ENCODE measurements at places on chromosomes 16 and 17. TPM values are rescaled to one million over a fixed set of nuclear protein-coding genes. Genes with fewer than 3 reads are reported as not detected.

The TMIGD1 gene
- total RNA-seq: not detected

The SOX8 gene
- total RNA-seq: 2.2 TPM

The WFIKKN1 gene
- total RNA-seq: 0.33 TPM

The ACSM2A gene
- total RNA-seq: not detected

The CACNG5 gene
- total RNA-seq: not detected

The TSPAN10 gene
- 0.29 TPM for total RNA-seq

The TSNAXIP1 gene
- total RNA-seq: 0.84 TPM

The RDM1 gene
- total RNA-seq: not detected

GRCh38 chr16:50305441-50306061 lies 39.2 kb downstream of the ADCY7 start:
- H3K27ac ChIP-seq: no peak overlapping the region
- no peaks in the 10 kb centered on the region for H3K36me3 ChIP-seq
- peak; percentile 68 for DNase-seq
- no peaks in the 10 kb centered on the region for H3K4me1 ChIP-seq

DNA sequence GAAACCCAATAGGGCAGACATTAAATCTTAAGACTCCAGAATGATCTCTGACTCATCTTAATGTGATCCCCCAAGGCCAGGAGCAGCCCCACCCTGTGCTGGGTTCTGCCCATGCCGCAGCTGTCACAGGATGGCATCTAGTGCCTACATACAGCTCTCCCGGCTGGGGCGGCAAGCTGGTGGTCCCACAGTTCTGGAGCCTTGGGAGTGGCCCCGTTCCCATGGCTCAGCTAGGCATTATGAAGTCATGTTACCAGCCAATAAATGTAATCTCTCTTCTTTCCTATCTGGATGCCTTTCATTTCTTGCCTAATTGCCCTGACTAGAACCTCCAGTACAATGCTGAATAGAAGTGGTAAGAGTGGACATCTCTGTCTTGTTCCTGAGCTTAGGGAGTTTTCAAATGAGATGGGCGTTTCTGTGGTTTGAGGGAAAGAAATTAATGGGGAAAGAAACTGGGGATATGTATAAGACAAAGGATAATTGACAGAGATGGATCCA lies 95.7 kb upstream of the DNAH17 start:
- H3K27me3 ChIP-seq: no peaks in the 10 kb centered on the region
- no peak overlapping the region for H3K4me3 ChIP-seq
- H3K27ac ChIP-seq: no peak overlapping the region
- no peak for DNase-seq
- no peaks in the 10 kb centered on the region for H3K36me3 ChIP-seq
- H3K4me1 ChIP-seq: no peaks in the 10 kb centered on the region

- H3K4me1 ChIP-seq: no peaks in the 10 kb centered on the region
- H3K27ac ChIP-seq: no peak overlapping the region
- no peak for DNase-seq
- no peaks in the 10 kb centered on the region for H3K27me3 ChIP-seq
- no peaks in the 10 kb centered on the region for H3K36me3 ChIP-seq
These were observed 599.2 kb downstream of the MAF start for GRCh38 chr16:79001156-79001967.

- no peaks in the 10 kb centered on the region for H3K27me3 ChIP-seq
- H3K27ac ChIP-seq: no peak overlapping the region
- no peak overlapping the region for H3K4me3 ChIP-seq
- no peaks in the 10 kb centered on the region for H3K4me1 ChIP-seq
These were observed 37.5 kb downstream of the AKAP10 start for GRCh38 chr17:19939993-19940721.

DNA sequence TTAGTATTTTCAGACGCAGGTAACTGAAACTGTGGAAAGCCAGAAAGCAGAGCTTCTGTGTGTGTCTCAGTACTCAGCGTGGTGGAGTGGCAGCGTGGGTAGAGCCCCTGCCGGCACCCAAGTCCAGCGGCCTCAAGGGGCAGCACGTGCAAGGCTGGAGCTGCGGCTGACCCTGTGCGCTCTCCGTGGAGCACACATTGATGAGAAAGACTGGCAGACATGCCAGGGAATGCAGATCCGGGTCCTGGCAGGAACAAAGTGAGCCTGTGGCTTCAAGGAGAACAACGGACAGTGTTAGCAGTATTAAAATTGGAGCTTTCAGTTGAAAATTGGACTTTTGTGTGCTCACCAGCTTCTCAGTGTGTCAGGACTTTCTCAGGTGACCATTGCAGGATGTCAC lies 23.3 kb downstream of the ZC3H18 start:
- H3K27ac ChIP-seq: no peak overlapping the region
- no peak overlapping the region for H3K4me3 ChIP-seq
- H3K36me3 ChIP-seq: no peaks in the 10 kb centered on the region

GRCh38 chr16:17166095-17166494 lies 304.7 kb downstream of the XYLT1 start:
- H3K27ac ChIP-seq: no peak overlapping the region
- no peak for DNase-seq
- no peak overlapping the region for H3K4me3 ChIP-seq
- no peaks in the 10 kb centered on the region for H3K36me3 ChIP-seq

GRCh38 chr17:7781429-7781828 lies 52.6 kb upstream of the KDM6B start:
- no peak overlapping the region for H3K4me3 ChIP-seq
- H3K27me3 ChIP-seq: no peaks in the 10 kb centered on the region

DNA sequence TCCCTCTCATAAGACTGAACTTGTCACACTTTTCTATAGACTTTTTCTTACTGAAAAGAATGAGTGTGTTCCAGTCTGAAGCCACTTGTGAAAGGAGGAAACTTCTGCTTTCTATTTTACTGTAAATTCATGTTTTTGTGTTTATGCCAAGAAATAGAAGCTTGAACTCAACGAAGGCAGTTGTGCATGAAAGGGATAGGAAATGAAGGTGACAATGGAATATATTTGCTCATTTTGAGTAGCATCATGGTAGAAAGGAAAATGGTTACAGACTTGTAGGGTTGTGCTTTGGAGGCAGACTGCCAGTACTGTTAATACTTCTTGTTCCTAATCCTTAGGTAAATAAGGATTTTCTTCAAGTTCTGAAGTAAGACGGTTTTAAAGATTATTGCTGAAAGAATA lies 8.1 kb downstream of the CLTC start:
- no peak overlapping the region for H3K27ac ChIP-seq
- H3K4me1 ChIP-seq: peaks cover 11% of the 10 kb centered on the region
- H3K4me3 ChIP-seq: no peak overlapping the region
- H3K36me3 ChIP-seq: no peaks in the 10 kb centered on the region
- H3K27me3 ChIP-seq: no peaks in the 10 kb centered on the region

DNA sequence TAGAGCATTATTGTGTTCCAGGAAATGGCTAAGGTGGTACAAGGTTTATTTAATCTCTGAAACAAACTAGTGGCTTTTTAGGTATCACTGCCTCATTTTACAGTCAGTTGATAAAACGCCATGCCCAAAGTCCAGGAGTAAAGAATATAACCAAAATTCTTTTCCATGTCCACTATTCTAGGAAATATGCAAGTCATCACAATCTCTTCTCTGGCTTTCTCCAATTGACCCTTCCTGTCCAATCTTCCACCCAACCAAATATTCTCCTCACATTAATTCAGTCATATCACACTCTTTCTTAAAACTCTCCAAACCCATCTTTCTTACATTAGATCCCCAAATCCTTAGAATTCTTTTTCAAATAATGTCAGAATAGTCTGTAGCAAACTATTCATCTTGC lies 1110.0 kb upstream of the CDH8 start:
- no peak for DNase-seq
- H3K4me1 ChIP-seq: no peaks in the 10 kb centered on the region
- H3K4me3 ChIP-seq: no peak overlapping the region
- H3K27me3 ChIP-seq: no peaks in the 10 kb centered on the region
- no peaks in the 10 kb centered on the region for H3K36me3 ChIP-seq
- no peak overlapping the region for H3K27ac ChIP-seq

GRCh38 chr16:23245268-23245667 lies 56.8 kb upstream of the SCNN1B start:
- H3K4me1 ChIP-seq: peaks cover 2% of the 10 kb centered on the region
- peak overlapping the region; percentile 56 for H3K27ac ChIP-seq
- H3K4me3 ChIP-seq: no peak overlapping the region
- no peaks in the 10 kb centered on the region for H3K27me3 ChIP-seq

GRCh38 chr17:34619687-34620217 lies 40.4 kb downstream of the TMEM132E start:
- H3K4me3 ChIP-seq: no peak overlapping the region
- no peaks in the 10 kb centered on the region for H3K27me3 ChIP-seq
- no peaks in the 10 kb centered on the region for H3K36me3 ChIP-seq
- no peak for DNase-seq

- no peaks in the 10 kb centered on the region for H3K4me1 ChIP-seq
- no peaks in the 10 kb centered on the region for H3K27me3 ChIP-seq
- no peak for DNase-seq
- H3K27ac ChIP-seq: no peak overlapping the region
These were observed 245.3 kb downstream of the PARN start for GRCh38 chr16:14384745-14385144.

- H3K36me3 ChIP-seq: no peaks in the 10 kb centered on the region
- H3K4me3 ChIP-seq: no peak overlapping the region
- no peaks in the 10 kb centered on the region for H3K4me1 ChIP-seq
- no peaks in the 10 kb centered on the region for H3K27me3 ChIP-seq
- DNase-seq: no peak
These were observed 39.8 kb downstream of the MAP1LC3B start for GRCh38 chr16:87431926-87432325.

- no peaks in the 10 kb centered on the region for H3K27me3 ChIP-seq
- H3K36me3 ChIP-seq: no peaks in the 10 kb centered on the region
- DNase-seq: no peak
- no peaks in the 10 kb centered on the region for H3K4me1 ChIP-seq
These were observed 80.9 kb downstream of the KLHDC4 start for GRCh38 chr16:87684711-87685404.

DNA sequence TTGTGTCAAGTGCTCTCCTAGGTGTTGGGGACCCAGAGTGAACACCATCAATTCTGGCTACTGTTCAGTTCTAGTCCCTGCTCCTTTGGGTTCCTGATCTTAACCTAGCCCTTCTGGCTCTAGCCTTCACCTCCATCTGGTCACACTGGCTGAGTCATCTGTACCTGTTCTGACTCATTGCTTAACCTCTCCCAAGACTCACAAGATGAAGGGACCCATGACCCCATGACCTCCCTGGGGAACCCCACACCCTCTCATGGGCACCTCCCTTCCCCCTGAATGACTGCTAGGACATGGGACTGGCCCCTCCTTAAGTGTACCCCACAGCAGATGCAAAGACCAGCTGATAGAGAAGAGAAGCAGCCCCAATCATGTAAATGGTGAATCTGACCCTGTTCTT lies 345.8 kb upstream of the CDH5 start:
- no peak for DNase-seq
- H3K4me3 ChIP-seq: no peak overlapping the region
- no peaks in the 10 kb centered on the region for H3K27me3 ChIP-seq
- H3K4me1 ChIP-seq: no peaks in the 10 kb centered on the region

GRCh38 chr17:20184977-20185619 lies 175.9 kb downstream of the SPECC1 start:
- no peak for DNase-seq
- no peak overlapping the region for H3K4me3 ChIP-seq
- peaks cover 3% of the 10 kb centered on the region for H3K4me1 ChIP-seq

- no peaks in the 10 kb centered on the region for H3K36me3 ChIP-seq
- no peaks in the 10 kb centered on the region for H3K4me1 ChIP-seq
- no peak overlapping the region for H3K4me3 ChIP-seq
- no peak overlapping the region for H3K27ac ChIP-seq
- no peaks in the 10 kb centered on the region for H3K27me3 ChIP-seq
These were observed 11.5 kb downstream of the CENPN start for GRCh38 chr16:81018496-81018895.

- peak; percentile 52 for DNase-seq
- H3K4me1 ChIP-seq: no peaks in the 10 kb centered on the region
- no peaks in the 10 kb centered on the region for H3K36me3 ChIP-seq
These were observed 41.5 kb downstream of the NT5M start for GRCh38 chr17:17344507-17345293.

DNA sequence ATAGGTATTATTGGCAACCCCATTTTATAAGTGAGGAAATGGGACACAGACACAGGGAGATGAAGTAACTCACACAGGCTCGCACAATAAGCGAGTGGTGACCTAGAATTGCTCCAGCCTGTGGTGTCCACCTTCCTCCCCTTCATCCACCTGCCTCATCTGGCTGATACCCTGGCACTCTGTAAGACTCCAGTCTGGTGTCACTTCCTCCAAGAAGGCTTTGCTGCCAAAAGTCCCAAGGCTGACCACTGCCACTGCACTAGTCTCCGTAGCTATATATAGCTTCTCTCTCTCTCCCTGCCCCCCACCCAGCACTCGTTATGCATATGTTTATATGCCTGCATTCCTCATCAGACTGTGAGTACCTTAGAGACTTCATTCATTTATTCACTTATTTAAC lies 66.1 kb upstream of the SREBF1 start:
- no peak for DNase-seq
- no peak overlapping the region for H3K27ac ChIP-seq
- H3K27me3 ChIP-seq: no peaks in the 10 kb centered on the region
- H3K4me1 ChIP-seq: peaks cover 3% of the 10 kb centered on the region

DNA sequence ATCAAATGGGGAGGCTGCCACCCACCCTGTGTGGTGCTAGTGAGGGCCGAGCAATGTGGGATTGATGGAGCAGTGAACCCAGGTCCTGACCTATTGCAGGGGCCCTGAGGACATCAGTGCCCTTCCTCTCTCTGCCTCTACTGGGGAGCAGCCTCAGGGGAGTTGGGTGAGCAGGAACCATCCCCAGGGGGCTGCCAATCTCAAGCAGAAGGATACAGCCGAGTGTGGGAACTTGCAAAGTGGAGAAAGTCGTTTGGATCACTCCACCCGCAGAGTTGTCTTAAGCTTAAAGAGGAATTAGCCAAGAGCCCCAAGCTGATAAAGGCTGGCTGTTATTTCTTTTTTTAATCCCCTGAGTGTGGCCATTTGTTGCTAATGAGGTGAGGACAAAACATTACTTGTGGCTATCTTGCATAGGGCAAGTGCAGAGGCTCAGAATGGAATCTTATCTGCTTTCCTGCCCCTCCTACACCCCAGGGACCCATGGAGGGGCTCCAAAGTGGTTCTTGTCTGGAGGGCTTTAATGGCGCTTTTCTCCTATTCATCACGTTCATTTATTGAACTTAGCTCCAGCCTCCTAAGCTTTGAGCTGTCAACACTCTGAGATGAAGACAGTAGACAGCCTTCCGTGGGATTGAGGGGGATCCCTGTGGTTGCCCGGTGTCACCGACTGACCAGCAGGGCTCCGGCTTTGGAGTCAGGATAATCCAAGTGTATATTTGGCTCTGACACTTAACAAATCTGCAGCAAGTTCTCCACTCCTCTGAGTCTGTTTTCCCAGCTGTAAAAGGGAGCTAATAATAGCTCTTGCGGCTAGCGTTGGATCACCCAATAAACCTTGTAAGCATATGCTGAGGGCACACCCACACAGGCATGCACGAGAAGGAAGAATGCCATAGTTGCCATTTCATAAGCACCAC lies 45.1 kb downstream of the MYH11 start:
- peak overlapping the region; percentile 91 for H3K27ac ChIP-seq
- H3K36me3 ChIP-seq: peaks cover 3% of the 10 kb centered on the region
- H3K4me1 ChIP-seq: peaks cover 8% of the 10 kb centered on the region

DNA sequence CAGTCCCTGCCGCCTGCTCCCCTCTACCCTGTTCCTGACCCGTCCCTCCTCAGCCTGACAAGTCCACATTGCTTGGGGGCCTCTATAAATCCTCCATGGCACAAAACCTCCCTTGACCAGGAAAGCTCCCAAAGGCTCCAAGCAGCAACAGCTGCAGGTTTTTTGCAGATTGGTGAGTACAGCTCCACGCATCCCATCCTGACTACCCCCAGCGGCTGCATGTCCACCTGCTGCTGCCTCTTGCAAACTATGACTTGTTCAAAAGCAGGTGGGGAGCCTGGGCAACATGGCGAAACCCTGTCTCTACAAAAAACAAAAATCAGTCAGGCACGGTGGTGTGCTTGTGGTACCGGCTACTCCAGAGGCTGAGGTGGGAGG lies 122.8 kb downstream of the ANKRD11 start:
- no peaks in the 10 kb centered on the region for H3K27me3 ChIP-seq
- no peak overlapping the region for H3K4me3 ChIP-seq
- H3K4me1 ChIP-seq: no peaks in the 10 kb centered on the region
- H3K27ac ChIP-seq: no peak overlapping the region
- no peak for DNase-seq

Measured in aorta (tissue), 5 donors.